Esophagus mucosa (tissue), 1 donor: ENCODE measurements at places on chromosomes 11 and 22. TPM values are rescaled to one million over a fixed set of nuclear protein-coding genes. Genes with fewer than 3 reads are reported as not detected.

SMCO4 gene
- total RNA-seq = 11.1 TPM

CLMP gene
- 3.7 TPM for total RNA-seq

FJX1 gene
- 5.6 TPM for total RNA-seq

DCDC1 gene
- not detected for total RNA-seq

IRF7 gene
- 19.5 TPM for total RNA-seq

ROM1 gene
- 4.9 TPM for total RNA-seq

MYOD1 gene
- not detected for total RNA-seq
